ENCODE measurements at places on chromosomes 12 and 14.

DNA sequence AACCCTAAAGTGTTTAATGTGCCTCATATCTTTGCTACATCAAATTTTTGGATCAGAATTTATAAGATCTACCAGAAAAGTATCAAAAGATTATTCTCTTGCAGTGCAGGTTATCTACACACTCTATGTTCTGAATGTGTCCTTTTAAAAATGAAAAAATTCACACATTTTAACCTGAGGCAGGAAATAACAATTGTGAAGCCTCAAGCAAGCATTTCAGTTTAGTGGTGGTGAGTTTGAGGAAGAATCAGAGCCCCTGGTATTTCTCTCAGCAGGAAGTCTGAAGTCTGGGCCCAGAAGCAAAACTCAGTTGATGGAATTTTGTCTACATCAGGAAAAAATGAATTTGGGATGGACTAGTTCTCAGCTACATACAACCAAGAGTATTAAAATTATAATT, 137.0 kb upstream of the PZP start:
- ATAC-seq: no peak

GRCh38 chr12:95962222-95962621, 19.1 kb downstream of the AMDHD1 start:
- ATAC-seq: no peak

DNA sequence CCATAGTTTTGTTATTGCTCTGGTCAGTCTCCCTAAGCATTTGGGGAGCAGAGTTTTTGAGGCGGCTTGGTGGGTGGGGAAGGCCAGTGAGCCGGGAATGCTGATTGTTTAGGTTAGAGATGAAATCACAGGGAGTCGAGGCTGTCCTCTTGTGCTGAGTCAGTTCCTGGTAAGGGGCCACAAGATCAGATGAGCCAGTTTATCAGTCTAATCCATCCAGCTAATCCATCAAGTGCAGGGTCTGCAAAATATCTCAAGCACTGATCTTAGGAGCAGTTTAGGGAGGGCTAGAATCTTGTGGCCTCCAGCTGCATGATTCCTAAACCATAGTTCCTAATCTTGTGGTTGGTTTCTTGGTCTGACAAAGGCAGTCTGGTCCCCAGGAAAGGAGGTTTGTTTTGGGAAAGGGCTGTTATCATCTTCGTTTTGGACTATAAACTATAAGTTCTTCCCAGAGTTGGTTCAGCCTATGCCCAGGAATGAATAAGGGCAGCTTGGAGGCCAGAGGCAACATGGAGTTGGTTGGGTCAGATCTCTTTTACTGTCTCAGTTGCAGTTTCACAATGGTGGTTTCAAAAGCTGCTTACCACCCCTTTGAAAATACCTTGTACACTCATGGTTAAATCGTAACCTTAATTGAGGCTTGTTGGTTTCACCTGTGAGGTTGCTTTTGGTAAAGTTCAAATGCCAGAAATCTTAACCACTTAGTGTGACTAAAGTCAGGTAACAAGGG, 33.6 kb upstream of the HIGD1C start:
- ATAC-seq: no peak

DNA sequence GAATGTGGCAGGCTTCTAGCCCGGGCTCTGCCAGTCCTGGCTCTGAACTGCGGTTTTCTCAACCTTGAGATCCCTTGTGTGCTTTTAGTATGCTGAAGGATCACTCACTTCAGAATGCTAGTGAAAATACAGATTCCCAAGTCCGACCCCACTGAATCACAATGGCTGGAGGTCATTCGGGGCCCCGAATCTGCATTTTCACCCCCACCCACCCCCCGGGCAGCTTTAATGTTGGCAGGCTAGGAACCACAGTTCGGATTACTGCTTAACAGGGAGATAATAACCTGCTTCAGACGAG, 573 bp upstream of the SUSD6 start:
- no peak for ATAC-seq

- ATAC-seq: no peak
Measured at GRCh38 chr12:76520348-76520747, 39.2 kb downstream of the OSBPL8 start.

DNA sequence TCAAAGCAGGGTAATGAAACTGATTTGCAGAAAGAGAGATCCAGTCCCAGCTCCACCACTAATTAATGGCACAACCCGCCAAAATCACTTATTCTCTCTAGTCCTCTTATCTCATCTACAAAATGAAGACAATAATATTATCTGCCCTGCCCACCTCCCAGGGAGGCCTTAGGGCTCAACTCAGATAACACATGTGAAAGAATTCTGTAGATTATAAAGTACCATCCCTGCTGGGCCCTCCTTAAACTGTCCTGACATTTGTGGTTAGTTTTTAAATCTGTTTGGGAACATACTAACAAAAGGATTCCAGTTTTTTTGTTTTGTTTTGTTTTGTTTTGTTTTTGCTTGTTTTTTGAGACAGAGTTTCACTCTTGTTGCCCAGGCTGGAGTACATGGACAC, 7.3 kb downstream of the POMT2 start:
- no peak for ATAC-seq
